ENCODE measurements at places on chromosomes 7 and 10.

GRCh38 chr7:65381742-65382141, 8.1 kb downstream of the ZNF92 start:
- DNase-seq: no peak

DNA sequence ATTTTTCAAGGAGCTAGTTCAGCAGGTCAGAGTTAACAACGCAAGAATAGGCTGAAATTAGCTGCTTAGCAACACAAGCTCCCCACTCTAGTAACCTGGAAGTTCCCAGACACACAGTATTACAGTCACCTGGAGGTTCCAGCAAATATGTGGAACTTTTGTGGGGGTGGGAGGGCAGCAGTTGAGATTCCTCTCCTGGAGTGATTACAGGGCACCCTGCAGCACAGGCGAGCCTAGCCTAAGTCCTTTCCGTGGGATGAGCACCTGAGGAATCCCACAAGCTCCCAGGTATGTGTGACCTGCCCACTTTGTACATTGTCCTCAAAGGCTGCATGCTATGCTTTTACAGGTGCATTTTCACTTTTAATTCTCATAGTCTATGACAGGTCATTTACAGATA, 13.6 kb downstream of the TPK1 start:
- DNase-seq: no peak

- no peak for DNase-seq
Measured at GRCh38 chr7:40200791-40201190, 66.0 kb downstream of the SUGCT start.

DNA sequence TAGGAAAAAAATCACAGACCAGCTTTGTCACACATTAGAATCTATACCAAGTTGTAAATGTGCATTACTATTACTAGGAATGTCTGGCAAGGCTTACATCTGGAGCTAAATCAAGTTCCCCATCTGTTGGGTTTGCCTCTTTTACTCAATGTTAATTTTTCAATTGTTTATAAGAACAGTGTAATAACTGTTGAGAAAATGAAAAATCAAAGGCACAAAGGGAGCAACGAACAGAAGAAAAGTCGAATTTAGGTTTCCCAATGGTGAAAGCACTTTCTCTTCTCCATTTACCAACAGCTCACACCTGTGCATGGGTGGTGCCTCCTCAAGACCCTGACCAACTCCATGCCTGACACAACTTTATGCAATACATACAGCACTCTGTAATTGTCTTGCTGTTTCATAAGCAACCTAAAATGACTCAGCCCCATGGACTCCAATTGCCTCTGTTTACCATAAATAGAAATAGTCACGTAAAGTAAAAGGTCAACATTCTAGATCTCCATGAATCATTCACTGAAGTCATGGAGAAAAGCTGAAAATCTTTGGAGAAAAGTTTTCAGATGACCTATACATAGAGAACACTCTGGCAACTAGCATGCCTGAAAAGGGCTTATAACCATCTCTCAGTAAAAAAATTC, 95.5 kb upstream of the KCNIP2 start:
- peak; percentile 28 for DNase-seq

DNA sequence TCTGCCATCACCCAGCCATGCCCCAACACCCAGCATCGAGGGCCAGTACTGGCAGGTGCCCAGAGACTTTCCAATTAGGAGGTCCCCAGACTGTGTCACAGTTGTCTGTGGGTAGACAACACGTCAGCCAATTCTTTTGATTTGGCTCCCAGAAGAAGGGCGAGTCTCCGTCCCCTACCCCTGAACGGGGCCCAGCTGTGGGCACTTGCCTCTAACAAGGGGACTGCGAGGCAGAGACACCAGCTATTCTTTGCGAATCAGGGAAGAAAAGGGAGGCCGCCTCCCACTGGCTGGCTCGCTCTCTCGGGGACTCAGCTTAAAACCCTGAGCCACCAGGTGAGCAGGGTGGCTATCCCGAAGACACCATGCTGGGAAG, 167.3 kb downstream of the USP6NL start:
- DNase-seq: no peak

GRCh38 chr10:127033216-127034033, 128.2 kb downstream of the DOCK1 start:
- no peak for DNase-seq

DNA sequence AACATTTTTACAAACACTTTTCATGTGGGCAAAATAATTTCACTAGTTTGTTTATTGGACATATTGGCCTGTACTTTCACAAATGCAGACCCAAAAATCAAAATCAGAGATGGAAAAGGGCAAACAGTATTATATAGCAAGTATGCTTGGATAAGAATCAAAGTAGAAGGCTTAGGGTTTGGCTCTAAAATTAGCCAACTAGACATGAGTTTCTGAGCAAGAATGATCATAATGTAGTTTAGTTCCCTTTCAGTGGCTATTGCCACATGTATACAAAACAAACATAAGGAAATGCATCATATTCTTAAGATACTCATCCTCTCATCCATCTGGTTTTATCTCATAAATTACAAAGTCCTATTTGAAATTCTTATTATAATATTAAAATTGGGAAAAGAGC, 132.5 kb downstream of the IMMP2L start:
- DNase-seq: no peak

- DNase-seq: no peak
Measured at GRCh38 chr10:78851647-78852046, 217.1 kb upstream of the ZMIZ1 start.

GRCh38 chr10:44714451-44714850, 196.7 kb upstream of the TMEM72 start:
- no peak for DNase-seq

Data from SIG-M5 (cell line).